ENCODE measurements at places on chromosomes 1 and 21.

DNA sequence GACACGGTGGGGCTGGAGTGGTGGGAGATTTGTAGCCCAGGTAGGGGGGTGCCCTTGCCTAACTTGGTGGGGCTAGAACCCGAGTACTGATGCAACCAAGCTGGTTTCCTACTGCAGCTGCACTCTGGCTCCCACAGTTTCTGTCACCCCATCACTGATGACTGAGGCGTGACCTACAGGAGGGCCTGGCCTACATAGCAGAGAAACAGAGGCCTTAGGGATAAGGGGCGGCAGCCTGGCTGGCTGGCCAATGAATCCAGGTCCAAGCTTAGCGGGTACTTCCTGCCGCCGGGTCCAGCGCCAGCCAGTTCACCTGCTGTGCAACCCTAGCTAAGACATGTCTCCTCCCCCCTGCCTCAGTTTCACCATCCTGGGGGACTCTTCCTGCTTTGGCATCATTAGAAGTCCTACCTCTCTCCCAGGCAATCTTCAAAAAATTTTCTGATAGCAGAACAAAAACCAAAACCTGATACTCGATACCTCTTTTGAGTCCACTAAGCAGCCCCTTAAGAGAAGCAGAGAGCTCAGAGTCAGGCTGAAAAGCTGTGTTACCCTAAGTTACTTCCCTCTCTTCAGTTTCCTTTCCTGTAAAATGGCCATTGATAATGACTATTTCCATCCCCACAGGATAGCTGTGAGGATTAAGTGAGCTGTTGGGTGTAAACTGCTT, 27.3 kb upstream of the RNF19B start:
- no peak for DNase-seq

- DNase-seq, result no peak
Observed at GRCh38 chr21:43815107-43815613, 25.8 kb downstream of the RRP1 start.

GRCh38 chr21:16311229-16311628, 581.4 kb downstream of the USP25 start:
- DNase-seq, result no peak

- DNase-seq, result peak; percentile 90
Observed at GRCh38 chr21:38984982-38985567, 179.3 kb downstream of the ETS2 start.

DNA sequence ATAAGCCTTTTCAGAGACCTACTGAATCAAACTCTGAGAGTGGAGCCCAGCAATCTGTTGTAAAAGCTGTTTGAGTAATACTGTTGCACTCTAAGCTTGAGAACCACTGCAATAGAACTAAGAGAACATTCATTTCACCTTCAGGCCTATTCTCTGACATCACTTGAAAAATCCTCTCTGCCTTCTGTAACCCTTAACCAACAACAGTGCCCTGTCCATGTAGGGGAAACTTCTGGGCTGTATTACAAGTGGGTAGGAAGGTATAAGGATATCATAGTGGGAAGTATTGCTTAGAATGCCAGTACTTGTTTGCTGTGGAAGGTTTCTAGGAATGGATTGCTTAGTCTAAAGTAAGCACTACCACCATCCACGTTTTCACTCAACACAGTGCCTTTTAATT, 42.9 kb downstream of the SH3GLB1 start:
- DNase-seq, result no peak

- DNase-seq, result peak; percentile 50
Observed at GRCh38 chr1:110207831-110208230, 2.3 kb upstream of the KCNC4 start.

DNA sequence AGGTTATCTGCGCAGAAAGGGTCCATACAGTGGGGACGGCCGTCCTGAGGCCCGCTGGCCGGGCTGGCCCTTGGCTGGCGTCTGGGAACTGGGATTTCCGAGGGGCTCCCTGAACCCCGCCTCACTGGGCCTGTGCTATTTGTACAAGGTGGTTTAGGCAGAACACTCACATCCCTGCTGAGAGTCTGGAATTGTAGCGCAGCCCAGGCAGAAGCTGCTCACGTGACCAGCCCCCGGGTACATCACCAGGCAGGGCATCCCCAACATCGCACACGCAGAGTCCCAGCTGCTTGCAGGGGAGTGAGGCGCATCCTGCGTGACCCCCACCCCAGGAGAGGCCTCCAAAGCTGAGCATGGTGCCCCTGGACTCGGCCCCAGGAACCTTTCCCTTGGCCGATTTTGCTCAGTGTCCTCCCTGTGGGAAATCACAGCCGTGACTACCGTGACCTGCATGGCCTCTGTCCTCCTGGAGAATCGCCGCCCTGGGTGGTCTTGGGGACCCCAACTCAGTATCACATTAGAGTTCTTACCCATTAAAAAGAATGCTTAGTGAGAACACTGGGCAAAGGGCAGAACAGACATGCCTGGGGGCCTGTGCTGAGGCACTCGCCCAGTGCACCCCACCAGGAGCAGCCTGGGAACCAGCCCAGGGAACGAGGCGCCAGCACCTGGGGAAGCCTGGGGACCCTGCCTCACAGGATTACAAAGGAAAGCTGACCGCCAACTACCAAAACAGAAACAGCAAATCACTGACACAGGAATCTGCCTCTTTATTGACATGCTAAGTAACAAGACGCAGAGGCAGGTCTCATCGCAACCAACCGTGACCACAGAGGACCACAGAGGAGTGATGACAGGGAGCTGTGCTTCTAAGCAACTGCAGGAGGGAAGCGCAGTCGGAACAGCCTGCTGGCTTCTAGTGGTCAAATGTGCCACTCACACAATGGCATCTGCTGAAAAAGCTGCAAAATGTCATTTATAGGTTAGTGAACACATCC, 33.5 kb downstream of the UBE2G2 start:
- DNase-seq, result no peak

All from EL (cell line).